OCI-LY7 (cell line): ENCODE measurements at places on chromosomes 2 and 18. TPM values are rescaled to one million over a fixed set of nuclear protein-coding genes. Genes with fewer than 3 reads are reported as not detected.

CPS1 gene
- total RNA-seq: 0.20 and 0.27 TPM in 2 replicates

MOCOS gene
- not detected in 2 replicates for total RNA-seq

DHRS9 gene
- total RNA-seq: 0.59 TPM in 1 of 2 replicates, not detected in the other

HOXD9 gene
- total RNA-seq: not detected in 2 replicates

TRAF3IP1 gene
- 12.8 and 13.8 TPM in 2 replicates for total RNA-seq

RBKS gene
- total RNA-seq: 1.0 and 1.1 TPM in 2 replicates

STK16 gene
- 39.5 and 42.8 TPM in 2 replicates for total RNA-seq

ADGRF3 gene
- total RNA-seq: 3.9 and 4.7 TPM in 2 replicates

RAD51AP2 gene
- 0.09 TPM in 1 of 2 replicates, not detected in the other for total RNA-seq

IL36G gene
- total RNA-seq: not detected in 2 replicates

OTX1 gene
- total RNA-seq: 2.5 and 2.9 TPM in 2 replicates

CFAP221 gene
- total RNA-seq: not detected in 2 replicates

GPR45 gene
- not detected in 2 replicates for total RNA-seq

CIB4 gene
- not detected in 2 replicates for total RNA-seq

TMEM178A gene
- 0.38 and 0.52 TPM in 2 replicates for total RNA-seq

UBE2F gene
- total RNA-seq: 21.0 and 27.1 TPM in 2 replicates

LRRTM1 gene
- total RNA-seq: not detected in 2 replicates

LONRF2 gene
- not detected in 2 replicates for total RNA-seq

PDCD1 gene
- total RNA-seq: not detected in 2 replicates

AMER3 gene
- total RNA-seq: not detected in 2 replicates

CNTNAP5 gene
- total RNA-seq: not detected in 2 replicates

SMARCAL1 gene
- total RNA-seq: 24.9 and 26.1 TPM in 2 replicates

ALPP gene
- not detected in 2 replicates for total RNA-seq

PARD6G gene
- not detected in 2 replicates for total RNA-seq

C1GALT1C1L gene
- not detected in 2 replicates for total RNA-seq

PTPRM gene
- total RNA-seq: not detected in 2 replicates

MMADHC gene
- 103 and 115 TPM in 2 replicates for total RNA-seq

SULT1C2 gene
- total RNA-seq: not detected in 2 replicates

SNORC gene
- total RNA-seq: 0.59 and 1.4 TPM in 2 replicates

KANSL3 gene
- 51.6 and 63.3 TPM in 2 replicates for total RNA-seq

AQP12A gene
- total RNA-seq: not detected in 2 replicates

CROCC2 gene
- not detected in 2 replicates for total RNA-seq

KCNG2 gene
- total RNA-seq: not detected in 2 replicates
